ENCODE measurements at places on chromosomes 4 and X. TPM values are rescaled to one million over a fixed set of nuclear protein-coding genes. Genes with fewer than 3 reads are reported as not detected.

The GABRA4 gene
- 0.11 TPM for total RNA-seq

The SPANXN4 gene
- total RNA-seq = not detected

The UGT2B15 gene
- total RNA-seq = 0.21 TPM

The ENAM gene
- not detected for total RNA-seq

The NAP1L3 gene
- 1.5 TPM for total RNA-seq

The XG gene
- total RNA-seq = 1.3 TPM

The POLN gene
- total RNA-seq = 0.21 TPM

The ARMCX1 gene
- total RNA-seq = 9.2 TPM

The TCEAL2 gene
- total RNA-seq = not detected

The NKX3-2 gene
- total RNA-seq = not detected

The CITED1 gene
- total RNA-seq = not detected

The TRIML2 gene
- not detected for total RNA-seq

The H2AZ1 gene
- total RNA-seq = 22.4 TPM

The PLAC8 gene
- 1.1 TPM for total RNA-seq

The CENPVL3 gene
- total RNA-seq = not detected

The SOWAHB gene
- total RNA-seq = 6.5 TPM

The TTC29 gene
- not detected for total RNA-seq

The TMSB15B gene
- 0.32 TPM for total RNA-seq

The NPNT gene
- 43.1 TPM for total RNA-seq

The CXorf65 gene
- total RNA-seq = not detected

The XK gene
- total RNA-seq = 0.53 TPM

The ELK1 gene
- 146 TPM for total RNA-seq

The TMEM150C gene
- total RNA-seq = 5.4 TPM

The F11 gene
- total RNA-seq = not detected

The XAGE2 gene
- total RNA-seq = not detected

The TBX22 gene
- not detected for total RNA-seq

The TNIP3 gene
- total RNA-seq = not detected

The CNGA1 gene
- not detected for total RNA-seq

The CHRDL1 gene
- total RNA-seq = 43.5 TPM

The SOX3 gene
- not detected for total RNA-seq

The LUZP4 gene
- total RNA-seq = not detected

The SLC25A43 gene
- 26.6 TPM for total RNA-seq

The DCHS2 gene
- total RNA-seq = not detected

The ASB9 gene
- total RNA-seq = 3.6 TPM

The GC gene
- total RNA-seq = 30.0 TPM

The EFNB1 gene
- total RNA-seq = 53.4 TPM

The C1GALT1C1 gene
- 43.4 TPM for total RNA-seq

The MAGEA10 gene
- total RNA-seq = not detected

The BOD1L1 gene
- 8.4 TPM for total RNA-seq

The MAGEA11 gene
- total RNA-seq = not detected

All from ascending aorta (tissue), 2 donors.